Activated naive CD8-positive, alpha-beta T cell treated with anti-CD3 and anti-CD28 coated beads, Interleukin-2, amount 10 ng/mL, durations not matched to agents 7 days and 5 days (primary cell): ENCODE measurements at places on chromosomes 5 and 9. TPM values are rescaled to one million over a fixed set of nuclear protein-coding genes. Genes with fewer than 3 reads are reported as not detected.

DNA sequence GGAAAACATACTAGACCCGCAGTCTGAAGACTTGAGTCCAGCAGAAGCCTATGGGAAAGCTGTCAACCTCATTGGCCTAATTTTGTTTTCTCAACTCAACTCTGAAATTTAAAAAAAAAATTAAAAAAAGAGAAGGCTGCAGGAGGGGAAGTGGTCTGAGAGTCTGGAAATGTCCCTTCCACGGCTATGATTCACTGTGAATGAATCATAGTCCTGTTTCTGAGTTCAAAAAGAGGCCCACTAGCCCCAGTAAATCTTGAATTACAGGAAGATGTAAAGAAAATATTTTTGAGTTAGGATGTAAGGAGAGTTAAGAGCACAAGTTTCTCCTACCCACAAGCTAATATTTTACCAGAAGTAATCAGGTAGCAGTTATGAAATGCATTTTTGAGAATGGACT lies 565.5 kb upstream of the DMAC1 start:
- H3K36me3 ChIP-seq: no peaks in the 10 kb centered on the region
- no peak overlapping the region for H3K27ac ChIP-seq
- H3K4me1 ChIP-seq: peaks cover 7% of the 10 kb centered on the region
- no peak overlapping the region for H3K4me3 ChIP-seq
- no peaks in the 10 kb centered on the region for H3K27me3 ChIP-seq
- DNase-seq: no peak

DNA sequence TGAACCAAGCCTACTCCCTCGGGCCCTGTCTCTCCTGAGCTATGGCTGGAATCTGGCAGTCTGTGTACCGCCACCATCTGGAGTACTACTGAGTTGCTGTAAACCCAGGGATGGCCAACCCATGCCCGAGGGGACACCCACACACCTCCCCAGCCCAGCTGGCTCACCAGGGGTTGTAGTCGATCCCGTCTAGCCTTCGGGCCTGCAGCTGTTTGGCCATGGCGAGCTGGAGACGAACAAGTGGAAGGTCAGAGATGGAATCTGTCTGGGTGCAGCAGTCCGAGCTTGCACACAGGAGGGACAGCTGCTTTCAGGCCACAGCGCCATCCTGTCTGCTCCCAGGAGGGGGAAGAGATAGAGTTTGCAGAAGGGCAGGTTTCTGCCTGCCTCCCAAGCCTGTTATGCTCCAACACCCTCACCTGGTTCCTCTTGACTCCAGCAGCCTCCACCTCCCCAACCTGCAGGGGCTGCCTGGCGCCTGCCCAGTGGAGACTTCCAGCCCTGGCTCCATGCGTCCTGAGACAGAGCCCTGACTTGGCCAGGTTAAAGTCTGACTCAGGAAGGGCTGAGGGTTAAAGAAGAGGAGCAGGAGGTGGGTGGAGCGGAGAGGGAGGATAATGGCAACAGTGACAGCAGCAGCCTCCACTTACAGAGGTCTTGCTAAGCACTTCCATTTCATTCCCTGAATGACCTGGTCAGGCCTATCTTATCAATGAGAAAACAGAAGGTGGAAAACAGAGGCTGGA lies 15.8 kb upstream of the SPOUT1 start:
- DNase-seq: no peak
- H3K4me1 ChIP-seq: no peaks in the 10 kb centered on the region
- no peak overlapping the region for H3K4me3 ChIP-seq
- no peak overlapping the region for H3K27ac ChIP-seq
- peaks cover 8% of the 10 kb centered on the region for H3K36me3 ChIP-seq
- no peaks in the 10 kb centered on the region for H3K27me3 ChIP-seq

SLC36A3 gene
- total RNA-seq: not detected

FBN2 gene
- not detected for total RNA-seq
